ENCODE measurements at places on chromosomes 7 and 10.

GRCh38 chr7:122262246-122262645, 42.3 kb downstream of the FEZF1 start:
- DNase-seq: no peak

GRCh38 chr10:101653536-101653935, 41.4 kb downstream of the FBXW4 start:
- no peak for DNase-seq

- DNase-seq: no peak
Measured at GRCh38 chr7:33157311-33157710, 27.9 kb downstream of the BBS9 start.

- DNase-seq: no peak
Measured at GRCh38 chr7:81761821-81762220, 8.0 kb downstream of the HGF start.

DNA sequence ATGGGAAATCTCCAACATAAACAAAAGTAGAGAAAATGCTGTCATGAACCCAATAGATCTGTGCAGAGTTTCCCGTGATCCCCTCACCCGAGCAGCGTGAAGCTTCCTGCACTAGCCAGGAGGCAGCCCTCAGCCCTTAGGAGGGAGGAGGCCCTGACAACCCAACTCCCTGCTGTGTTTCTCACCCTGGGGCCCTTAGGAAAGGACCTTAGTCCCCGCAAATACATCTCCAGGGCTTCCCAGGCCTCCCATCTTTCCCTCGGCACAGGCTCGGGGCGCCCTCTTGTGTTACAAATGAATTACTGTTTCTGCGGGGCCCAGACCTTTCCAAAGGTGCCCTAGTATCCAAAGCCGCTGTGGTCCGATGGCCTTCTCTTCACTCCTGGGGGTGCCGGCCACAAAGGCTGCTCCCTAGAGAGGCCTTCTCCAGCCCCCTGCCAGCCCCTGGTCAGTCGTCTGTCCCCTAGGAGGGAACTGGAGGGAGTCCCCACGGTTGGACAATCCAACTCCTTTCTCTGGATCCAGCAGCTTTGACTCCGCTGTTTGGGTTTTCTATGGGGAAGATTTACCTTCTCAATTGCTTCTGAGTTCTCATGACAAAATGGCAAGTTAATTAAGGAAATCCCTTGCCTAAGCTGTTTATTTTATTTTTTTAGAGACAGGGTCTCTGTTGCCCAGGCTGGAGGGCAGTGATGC, 49.9 kb upstream of the SH2B2 start:
- DNase-seq: peak; percentile 88

DNA sequence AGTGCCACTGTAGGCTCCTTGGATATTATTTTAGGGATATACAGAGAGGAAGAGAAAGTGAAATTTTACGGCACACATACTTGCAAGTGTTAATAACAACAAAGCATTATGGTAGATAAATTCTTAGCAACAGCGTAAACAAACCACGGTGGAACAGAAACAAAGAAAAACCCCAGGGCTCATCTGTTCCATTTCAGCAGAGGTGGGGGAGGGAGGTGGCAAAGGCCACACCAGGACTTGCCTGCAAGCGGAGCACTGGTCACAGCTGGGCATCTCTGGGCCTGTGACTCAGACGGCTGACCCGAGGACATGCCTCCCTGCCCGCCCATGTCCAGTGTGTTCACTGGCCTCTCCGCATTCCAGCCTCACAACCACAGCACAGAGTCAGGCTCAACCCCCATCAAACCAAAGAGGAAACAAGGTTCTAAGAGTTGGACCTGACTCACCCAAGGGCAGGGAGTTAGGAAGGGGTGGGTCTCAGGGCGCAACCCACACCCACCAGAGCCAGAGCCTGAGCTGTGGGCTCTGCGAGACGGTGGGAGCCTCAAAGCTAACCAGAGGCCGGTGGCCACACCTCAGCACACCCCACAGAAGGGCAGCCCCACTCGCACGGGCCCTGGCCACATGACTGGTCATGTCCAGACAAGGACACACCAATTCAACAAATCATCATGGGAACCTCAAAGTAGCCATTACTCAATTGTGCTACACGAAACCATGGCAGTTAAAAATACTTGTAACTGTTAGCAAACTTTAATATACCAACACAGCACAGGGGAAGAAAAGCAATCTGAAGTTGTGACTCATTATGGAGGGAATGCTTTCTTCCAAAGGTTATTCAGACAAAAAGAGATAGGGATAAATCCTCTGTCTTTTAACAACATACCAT, 10.7 kb downstream of the ESYT2 start:
- peak; percentile 94 for DNase-seq

GRCh38 chr10:66457629-66458028, 468.2 kb upstream of the LRRTM3 start:
- no peak for DNase-seq

DNA sequence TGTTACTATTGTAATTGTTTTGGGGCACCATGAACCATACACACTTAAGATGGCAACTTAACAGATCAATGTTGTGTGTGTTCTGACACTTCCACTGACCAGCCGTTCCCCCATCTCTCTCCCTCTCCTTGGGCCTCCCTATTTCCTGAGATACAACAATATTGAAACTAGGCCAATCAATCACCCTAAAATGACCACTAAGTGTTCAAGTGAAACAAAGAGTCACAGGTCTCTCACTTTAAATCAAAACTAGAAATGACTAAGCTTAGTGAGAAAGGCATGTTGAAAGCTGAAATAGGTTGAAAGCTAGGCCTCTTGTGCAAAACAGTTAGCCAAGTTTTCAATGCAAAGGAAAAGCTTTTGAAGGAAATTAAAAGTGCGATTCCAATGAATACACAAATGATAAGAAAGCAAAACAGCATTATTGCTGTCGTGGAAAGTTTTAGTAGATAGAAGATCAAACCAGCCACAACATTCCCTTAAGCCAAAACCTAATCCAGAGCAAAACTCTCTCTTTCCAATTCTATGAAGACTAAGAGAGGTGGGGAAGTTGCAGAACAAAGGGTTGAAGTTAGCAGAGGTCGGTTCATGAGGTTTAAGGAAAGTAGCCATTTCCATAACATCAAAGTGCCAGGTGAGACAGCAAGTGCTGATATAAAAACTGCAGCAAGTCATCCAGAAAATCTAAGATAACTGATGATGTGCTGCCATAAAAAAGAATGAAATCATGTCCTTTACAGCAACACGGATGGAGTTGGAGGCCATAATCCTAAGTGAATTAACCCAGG, 90.6 kb downstream of the MTPN start:
- DNase-seq: no peak

GRCh38 chr10:91090761-91091529, 129.5 kb upstream of the PCGF5 start:
- no peak for DNase-seq

GRCh38 chr7:34128762-34129161, 223.4 kb downstream of the BMPER start:
- peak; percentile 77 for DNase-seq

- no peak for DNase-seq
Measured at GRCh38 chr7:121753944-121754343, 119.0 kb upstream of the PTPRZ1 start.

DNA sequence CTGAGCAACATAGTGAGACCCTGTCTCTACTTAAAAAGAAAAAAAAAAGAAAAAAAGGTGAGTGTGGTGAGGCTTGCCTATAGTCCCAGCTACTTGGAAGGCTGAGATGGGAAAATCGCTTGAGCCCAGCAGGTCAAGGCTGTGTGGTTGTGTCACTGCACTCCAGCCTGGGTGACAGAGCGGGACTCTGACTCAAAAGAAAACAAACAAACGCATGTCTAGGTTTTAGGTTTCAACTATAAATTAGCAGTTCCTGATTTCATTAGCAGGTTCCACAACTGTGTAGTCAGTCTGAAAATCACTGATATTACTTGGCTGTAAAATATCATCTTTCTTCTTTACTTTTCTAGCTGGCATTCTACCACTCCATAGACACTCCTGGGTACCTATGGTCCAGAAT, 155.7 kb upstream of the HGF start:
- DNase-seq: no peak

- DNase-seq: no peak
Measured at GRCh38 chr7:132077971-132078685, 498.1 kb downstream of the PLXNA4 start.

- DNase-seq: no peak
Measured at GRCh38 chr7:70040970-70041766, 442.9 kb downstream of the AUTS2 start.

- DNase-seq: no peak
Measured at GRCh38 chr7:22723181-22723601, 3.8 kb upstream of the IL6 start.

GRCh38 chr10:84270708-84271107, 25.9 kb downstream of the RGR start:
- no peak for DNase-seq

- DNase-seq: no peak
Measured at GRCh38 chr10:3258394-3258793, 85.8 kb upstream of the PITRM1 start.

GRCh38 chr10:102656791-102657371, 12.6 kb downstream of the TRIM8 start:
- no peak for DNase-seq

- DNase-seq: peak; percentile 31
Measured at GRCh38 chr10:98433881-98434732, 12.6 kb downstream of the HPS1 start.

GRCh38 chr10:13066527-13066926, 33.4 kb upstream of the OPTN start:
- no peak for DNase-seq

DNA sequence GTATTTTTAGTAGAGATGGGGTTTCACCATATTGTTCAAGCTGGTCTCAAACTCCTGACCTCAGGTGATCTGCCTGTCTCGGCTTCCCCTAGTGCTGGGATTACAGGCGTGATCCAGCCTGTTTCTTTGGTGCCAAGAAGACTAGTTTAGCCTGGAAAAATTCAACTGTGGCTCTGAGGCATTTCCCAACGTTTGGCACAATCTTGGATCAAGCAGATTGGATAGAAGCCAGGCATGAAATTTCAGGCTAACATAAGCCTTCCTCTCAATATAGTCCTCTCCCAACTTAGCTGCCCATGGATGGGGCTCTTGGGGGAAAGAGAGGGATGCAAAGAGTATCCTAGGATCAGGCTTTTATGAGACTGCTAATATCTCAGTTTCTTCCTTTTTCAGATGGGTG, 53.8 kb downstream of the APBB1IP start:
- DNase-seq: no peak

DNA sequence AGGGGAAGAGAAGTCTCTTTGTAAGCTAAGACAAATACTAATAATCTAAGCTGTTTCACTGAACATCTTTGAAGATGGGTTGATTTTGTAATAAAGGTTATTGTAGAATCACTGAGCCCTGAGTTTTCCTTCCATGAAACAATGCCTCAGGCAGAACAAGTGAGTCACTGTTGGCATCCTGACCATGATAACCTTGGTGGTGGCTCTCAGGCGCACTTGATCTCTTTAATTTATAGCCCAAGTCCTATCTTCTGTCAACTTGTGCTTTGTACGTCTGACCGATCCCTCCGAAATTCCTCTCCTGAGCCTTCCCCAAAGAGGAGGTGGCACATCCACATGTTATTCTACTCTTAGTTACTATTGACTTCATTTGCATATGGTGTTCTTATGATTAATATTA, 812.9 kb downstream of the REEP3 start:
- DNase-seq: no peak

- DNase-seq: no peak
Measured at GRCh38 chr7:127850195-127850594, 181.0 kb downstream of the LRRC4 start.

DNA sequence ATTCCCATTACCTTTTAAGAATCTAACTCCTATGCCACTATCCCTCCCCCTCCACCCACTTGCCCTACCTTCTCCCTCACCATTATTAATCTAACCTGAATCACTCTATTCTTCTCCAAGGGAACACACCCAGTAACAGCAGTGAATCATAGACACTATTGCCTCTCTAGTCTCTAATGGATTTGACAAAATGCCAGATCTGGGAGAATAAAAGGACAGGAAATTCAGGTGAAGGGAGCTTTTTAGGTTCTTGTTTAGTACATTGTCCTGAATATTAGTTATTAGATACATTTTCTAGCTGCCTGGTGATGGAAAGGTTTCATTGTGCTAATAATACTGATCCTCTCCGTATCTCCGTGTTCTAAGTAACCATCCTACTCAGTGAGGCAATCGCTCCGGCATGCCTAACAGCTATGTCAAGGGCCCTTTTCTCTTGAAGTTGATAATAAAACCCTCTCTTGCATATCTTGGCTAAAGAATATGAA, 4.1 kb upstream of the SFR1 start:
- DNase-seq: no peak

- no peak for DNase-seq
Measured at GRCh38 chr7:158498443-158499081, 89.1 kb downstream of the PTPRN2 start.

GRCh38 chr7:55504093-55504859, 68.0 kb downstream of the VOPP1 start:
- peak; percentile 39 for DNase-seq

DNA sequence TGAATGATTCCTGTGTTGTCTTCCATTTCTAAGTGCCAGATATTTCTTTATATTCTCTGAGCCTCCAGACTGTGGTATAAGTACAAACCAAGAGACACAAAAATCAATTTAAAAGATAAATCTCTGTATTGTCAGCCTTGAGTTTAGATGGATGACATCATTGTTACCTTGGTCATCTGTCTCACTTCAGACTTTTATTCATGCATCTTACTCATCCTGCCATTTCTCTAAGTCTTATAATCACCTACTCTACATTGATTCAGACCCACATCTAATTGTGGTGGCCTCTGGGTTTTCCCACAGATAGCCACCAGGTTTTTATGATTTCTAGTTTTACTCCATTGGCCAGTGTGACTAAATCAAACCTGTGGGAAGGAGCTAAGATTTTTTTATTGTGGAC, 26.8 kb upstream of the HDAC9 start:
- no peak for DNase-seq

- DNase-seq: no peak
Measured at GRCh38 chr7:164882-165660, 27.3 kb upstream of the FAM20C start.

- no peak for DNase-seq
Measured at GRCh38 chr10:123642293-123642692, 23.9 kb upstream of the GPR26 start.

DNA sequence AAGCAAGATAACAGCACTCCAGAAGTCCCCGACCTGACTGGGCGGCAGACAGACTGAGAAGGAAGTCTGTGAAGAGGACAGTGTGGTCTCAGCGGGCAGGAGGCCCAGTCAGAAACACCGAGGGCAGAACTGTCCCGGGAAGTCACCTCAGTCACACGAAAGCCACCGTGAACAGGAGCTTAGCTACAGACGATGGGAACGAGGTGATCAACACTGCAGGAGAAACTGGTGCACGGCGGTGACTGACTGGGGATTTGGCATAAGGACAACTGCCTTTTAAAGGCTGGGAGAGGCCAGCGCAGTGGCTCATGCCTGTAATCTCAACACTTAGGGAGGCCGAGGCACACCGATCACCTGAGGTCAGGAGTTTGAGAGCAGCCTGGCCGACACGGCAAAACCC, 217.8 kb downstream of the PTPRN2 start:
- DNase-seq: no peak
